ENCODE measurements at places on chromosomes 13 and 19.

GRCh38 chr13:89372193-89372592, 1701.0 kb downstream of the SLITRK5 start:
- DNase-seq = no peak

GRCh38 chr13:110089815-110090214, 217.1 kb downstream of the COL4A1 start:
- no peak for DNase-seq

DNA sequence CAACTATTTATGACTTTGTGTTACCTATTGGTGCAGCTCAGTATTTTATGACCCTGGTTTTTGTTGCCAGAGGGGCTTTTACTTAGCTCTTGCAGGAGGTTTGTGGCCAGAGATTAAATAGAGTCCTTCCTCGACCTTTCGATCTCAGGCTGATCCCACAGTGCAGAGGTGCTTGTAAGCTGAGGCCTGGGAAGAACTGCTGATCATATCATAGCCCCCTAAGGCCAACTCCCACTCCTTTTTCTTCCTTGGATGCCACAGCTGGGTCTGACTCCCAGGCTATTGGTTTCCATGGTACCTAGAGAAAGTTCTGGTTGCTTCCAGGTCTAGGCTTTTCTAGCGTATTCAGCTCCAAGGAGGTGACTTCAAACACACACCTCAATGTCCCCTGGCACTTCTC, 324.9 kb downstream of the FOXO1 start:
- no peak for DNase-seq

DNA sequence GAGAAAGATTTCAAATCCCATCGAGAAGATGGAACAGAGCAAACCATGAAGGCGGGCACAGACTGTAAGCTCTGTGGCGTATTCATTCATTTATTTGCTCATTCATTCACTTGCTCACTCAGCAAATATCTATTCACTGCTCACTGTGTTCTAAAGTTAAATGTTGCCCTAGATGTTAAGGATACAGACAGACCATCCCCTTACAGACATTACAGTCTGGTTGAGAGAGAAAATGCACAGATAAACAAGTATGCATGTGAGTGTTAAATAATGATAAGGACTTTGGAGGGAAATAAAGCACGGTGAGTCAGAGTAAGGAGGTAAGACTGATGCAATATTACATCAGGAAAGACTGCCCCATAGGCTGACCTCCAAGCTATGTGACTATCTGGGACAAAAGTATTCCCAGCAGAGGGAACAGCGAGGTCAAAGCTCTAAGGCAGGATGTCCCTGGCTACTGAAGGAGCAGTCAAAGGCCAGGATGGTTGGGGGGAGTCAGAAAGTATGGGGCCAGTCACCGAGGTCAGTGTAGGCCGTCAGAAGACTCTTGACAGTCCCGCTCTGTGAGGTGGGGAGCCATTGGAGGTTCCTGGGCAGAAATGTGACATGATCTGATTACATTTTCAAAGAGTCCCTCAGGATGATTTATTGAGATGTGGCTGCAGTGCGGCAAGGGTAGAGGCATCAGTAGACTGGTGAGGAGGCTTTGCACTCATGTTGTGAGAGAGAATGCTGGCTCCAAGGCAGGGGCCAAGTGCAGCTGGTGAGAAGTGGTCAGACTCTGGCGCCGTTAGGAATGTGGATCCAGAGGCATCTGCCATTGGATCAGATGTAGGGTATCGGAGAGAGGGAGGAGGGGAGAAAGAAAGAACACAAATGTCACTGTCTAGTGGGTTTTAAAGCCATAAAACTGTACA, 37.9 kb downstream of the MBNL2 start:
- DNase-seq = no peak

- DNase-seq = no peak
Observed at GRCh38 chr19:16135430-16136127, 7.9 kb upstream of the HSH2D start.

DNA sequence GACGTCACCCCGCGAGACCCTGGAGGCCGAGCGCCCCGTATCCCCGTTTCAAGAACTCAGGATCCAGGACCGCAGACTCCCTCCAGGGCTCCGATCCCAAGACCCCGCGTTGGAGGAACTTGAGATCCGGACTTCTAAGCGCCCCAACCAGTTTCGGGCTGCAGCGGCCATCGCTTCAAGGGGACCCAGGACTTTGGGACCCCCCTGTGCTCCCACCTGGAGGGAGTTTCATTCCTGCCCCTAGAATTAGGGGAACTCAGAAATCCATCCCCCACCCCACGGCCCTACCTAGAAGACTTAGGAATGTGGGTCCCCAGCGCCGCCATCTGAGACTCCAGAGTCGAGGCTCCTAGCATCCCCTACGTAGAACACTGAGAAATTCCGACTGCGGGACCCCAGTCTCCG, 400 bp downstream of the PLEKHG2 start:
- DNase-seq = no peak

DNA sequence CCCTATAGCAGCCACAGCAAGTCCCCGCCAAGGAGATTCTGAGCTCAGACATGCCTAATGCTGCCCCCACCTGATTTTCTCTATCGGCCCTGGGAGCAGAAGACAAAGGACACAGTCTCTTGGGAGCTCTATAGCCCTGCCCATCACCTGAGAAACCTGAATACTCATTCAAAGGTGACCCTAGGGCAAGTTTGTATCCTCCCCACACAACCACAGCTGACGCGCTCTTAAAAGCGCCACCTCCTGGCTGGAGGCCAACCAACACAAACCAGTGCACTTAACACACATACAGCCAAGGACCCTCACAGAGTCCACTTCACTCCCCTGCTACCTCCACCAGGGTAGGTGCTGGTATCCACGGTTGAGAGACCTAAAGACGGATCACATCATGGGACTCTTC, 8.8 kb upstream of the IGFL4 start:
- DNase-seq = no peak
